Hepatocyte (in vitro differentiated cells): ENCODE measurements at places on chromosomes 1 and 21. TPM values are rescaled to one million over a fixed set of nuclear protein-coding genes. Genes with fewer than 3 reads are reported as not detected.

PALMD gene
- 18.5 and 21.7 TPM in 2 replicates for total RNA-seq

TMEM52 gene
- 3.6 and 5.8 TPM in 2 replicates for total RNA-seq

SPATA46 gene
- total RNA-seq: not detected in 2 replicates

SDC3 gene
- 28.6 and 33.5 TPM in 2 replicates for total RNA-seq

SPRR5 gene
- not detected in 2 replicates for total RNA-seq

BLACAT1 gene
- total RNA-seq: 0.40 and 0.48 TPM in 2 replicates

C1orf115 gene
- total RNA-seq: 46.4 and 49.2 TPM in 2 replicates

TMOD4 gene
- not detected in 2 replicates for total RNA-seq

ATXN7L2 gene
- 5.1 and 6.6 TPM in 2 replicates for total RNA-seq

GRCh38 chr1:15433471-15433870, 4.8 kb upstream of the CTRC start:
- no peaks in the 10 kb centered on the region for H3K36me3 ChIP-seq
- no peaks in the 10 kb centered on the region for H3K27me3 ChIP-seq
- no peak overlapping the region for H3K27ac ChIP-seq
- no peak overlapping the region for H3K4me3 ChIP-seq
- peaks cover 8% of the 10 kb centered on the region for H3K4me1 ChIP-seq

GRCh38 chr1:97192872-97193572, 471.4 kb downstream of the PTBP2 start:
- peak overlapping the region; percentile 69 for H3K27ac ChIP-seq
- H3K4me3 ChIP-seq: no peak overlapping the region
- peak; percentile 79 for DNase-seq
- H3K4me1 ChIP-seq: no peaks in the 10 kb centered on the region
- no peaks in the 10 kb centered on the region for H3K36me3 ChIP-seq

DNA sequence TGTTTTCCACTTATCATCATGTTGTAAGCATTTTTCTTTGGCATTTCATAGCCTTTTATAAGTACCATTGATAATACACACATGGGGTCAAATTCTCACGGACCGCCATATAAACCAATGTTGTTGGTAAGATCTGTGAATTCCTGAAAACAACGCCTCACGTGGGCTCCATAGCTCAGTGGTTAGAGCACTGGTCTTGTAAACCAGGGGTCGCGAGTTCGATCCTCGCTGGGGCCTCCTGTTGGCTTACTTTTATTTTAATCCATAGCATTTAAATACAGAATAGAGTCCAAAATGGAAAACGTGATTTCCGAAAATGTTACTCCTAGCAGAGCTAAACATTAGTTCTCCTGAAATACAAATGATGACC, 83.1 kb downstream of the HHIPL2 start:
- H3K4me1 ChIP-seq: peaks cover 5% of the 10 kb centered on the region
- peak; percentile 71 for DNase-seq
- H3K36me3 ChIP-seq: no peaks in the 10 kb centered on the region
- peak overlapping the region; percentile 11 for H3K4me3 ChIP-seq

DNA sequence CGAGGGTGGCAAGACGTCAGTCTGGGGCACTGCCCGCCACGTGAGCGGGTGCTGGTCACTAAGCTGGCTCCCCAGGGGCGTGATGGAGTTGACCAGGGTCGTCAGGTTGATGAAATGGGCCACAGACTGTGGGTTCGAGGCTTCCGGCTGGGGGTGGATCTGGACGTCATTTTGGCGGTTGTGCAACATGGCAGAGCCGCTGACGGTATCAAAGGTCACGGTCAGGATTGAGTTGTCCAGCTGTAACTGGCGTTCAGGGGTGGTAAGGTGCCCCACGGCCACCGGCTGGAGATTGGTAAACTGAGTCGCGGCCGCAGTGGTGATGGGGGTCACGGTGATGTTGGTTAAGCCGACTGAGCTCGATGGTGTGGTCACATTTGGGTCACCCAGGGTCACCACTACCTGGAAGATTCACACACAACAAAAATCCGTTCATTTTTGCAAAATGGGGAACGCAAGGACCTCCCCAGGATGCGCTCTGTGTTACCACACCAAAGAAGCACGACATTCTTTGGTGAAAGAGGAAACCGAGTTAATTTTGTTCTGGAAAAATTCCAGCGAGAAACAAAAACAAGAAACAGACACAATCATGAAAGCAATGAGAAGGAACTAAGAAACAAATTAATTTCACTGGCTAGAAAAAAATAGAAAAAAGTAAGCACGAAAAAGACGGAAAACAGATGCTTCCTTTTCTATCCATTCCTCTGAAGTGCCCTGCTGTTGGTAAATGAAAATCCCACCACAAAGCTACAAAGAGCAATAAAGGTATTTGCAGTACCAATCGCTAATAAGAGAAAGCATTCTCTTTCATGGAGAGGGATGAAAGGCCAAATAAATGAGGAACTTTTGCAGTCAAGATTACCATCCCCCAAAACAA, 34.7 kb upstream of the RIPK4 start:
- DNase-seq: no peak
- H3K27me3 ChIP-seq: no peaks in the 10 kb centered on the region
- H3K27ac ChIP-seq: no peak overlapping the region
- H3K4me1 ChIP-seq: no peaks in the 10 kb centered on the region
- no peak overlapping the region for H3K4me3 ChIP-seq

- H3K36me3 ChIP-seq: no peaks in the 10 kb centered on the region
- H3K4me1 ChIP-seq: peaks cover 5% of the 10 kb centered on the region
- no peaks in the 10 kb centered on the region for H3K27me3 ChIP-seq
- peak; percentile 73 for DNase-seq
These were observed 25.5 kb downstream of the CAPN9 start for GRCh38 chr1:230772457-230773395.

GRCh38 chr1:18684303-18684702, 53.7 kb downstream of the PAX7 start:
- no peak overlapping the region for H3K27ac ChIP-seq
- no peaks in the 10 kb centered on the region for H3K4me1 ChIP-seq
- no peak overlapping the region for H3K4me3 ChIP-seq
- no peak for DNase-seq
- H3K36me3 ChIP-seq: no peaks in the 10 kb centered on the region

GRCh38 chr1:171715813-171716251, 26.0 kb downstream of the VAMP4 start:
- peak; percentile 37 for DNase-seq
- no peak overlapping the region for H3K4me3 ChIP-seq
- no peaks in the 10 kb centered on the region for H3K4me1 ChIP-seq

DNA sequence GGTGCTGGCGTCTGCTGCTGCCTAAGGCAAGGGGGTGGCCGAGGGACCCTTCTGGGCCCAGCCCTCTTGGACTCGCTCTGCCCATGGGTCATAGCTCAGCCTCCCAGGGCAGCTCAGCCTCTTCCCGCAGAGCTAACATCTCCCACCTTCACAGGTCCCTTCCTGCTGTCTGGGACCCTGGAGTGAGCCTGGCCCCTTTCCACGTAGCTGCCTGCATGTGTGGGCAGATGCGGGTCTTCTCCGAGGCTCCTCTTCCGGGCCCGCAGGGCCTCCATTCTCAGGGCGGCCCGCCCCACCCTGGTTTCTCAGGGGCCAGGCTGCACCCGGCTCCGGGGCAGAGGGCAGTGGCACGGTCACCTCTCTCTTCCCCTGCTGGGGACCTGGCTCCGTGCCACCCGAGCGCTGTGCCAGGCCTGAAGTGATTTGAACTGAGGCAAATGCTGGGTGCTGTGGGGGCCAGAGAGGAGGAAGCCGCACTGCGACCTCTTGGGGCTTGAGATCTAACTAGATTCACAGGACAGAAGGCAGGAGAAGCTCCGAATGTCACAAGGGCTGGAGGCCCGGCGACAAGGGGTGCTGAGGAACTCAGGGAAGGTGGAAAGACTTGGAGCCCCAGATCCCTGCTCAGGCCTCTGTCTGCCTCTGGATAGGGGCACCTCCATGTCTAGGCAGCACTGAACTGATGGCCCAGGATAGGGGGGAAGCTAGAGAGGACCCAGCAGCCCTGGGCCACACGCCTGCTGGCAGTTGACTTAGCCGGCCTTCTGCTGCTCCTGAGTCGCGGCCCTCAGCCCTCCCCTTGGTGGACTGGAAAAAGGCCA, 40.7 kb downstream of the COQ8A start:
- no peak overlapping the region for H3K4me3 ChIP-seq
- no peak for DNase-seq
- H3K27me3 ChIP-seq: no peaks in the 10 kb centered on the region

DNA sequence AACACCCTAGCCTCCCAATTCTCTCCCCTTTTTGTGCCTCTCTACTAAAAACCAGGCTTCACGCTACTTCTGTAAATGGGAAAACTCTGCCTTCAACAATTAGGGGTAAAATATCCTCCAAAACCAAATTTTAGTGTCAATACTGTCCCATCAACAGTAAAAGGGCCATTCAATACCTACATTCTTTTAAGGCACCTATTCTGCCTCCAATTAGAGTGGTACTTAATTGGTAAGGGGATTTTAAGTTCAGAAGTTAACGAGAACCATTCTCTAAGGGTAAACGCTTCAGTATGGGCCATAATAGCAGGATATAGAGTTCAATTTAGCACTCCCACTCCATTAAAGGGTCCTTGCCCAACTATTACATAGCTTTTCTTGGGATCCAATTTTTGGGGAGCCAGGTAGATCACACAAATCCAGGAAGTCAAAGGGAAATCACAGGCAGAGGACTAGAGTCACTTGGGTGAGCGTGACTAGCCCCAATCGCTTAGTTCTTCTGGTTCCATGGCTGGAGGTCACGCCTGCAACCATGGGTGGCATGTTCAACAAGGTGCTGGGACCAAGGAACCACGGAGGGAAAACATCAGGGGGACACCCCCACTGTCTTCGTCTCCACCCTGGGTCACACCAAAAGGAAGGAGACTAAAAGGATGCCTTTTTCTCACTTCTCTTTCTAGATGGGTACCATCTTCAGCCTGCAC, 20.1 kb upstream of the BSDC1 start:
- no peak overlapping the region for H3K27ac ChIP-seq
- DNase-seq: no peak
- no peak overlapping the region for H3K4me3 ChIP-seq
- H3K4me1 ChIP-seq: no peaks in the 10 kb centered on the region
- H3K27me3 ChIP-seq: no peaks in the 10 kb centered on the region

- H3K27ac ChIP-seq: peak overlapping the region; percentile 68
- H3K27me3 ChIP-seq: no peaks in the 10 kb centered on the region
- no peaks in the 10 kb centered on the region for H3K4me1 ChIP-seq
- no peak for DNase-seq
- H3K4me3 ChIP-seq: peak overlapping the region; percentile 88
These were observed 812 bp downstream of the TTC4 start for GRCh38 chr1:54716299-54717047.
